ENCODE measurements at places on chromosomes 3 and 15. TPM values are rescaled to one million over a fixed set of nuclear protein-coding genes. Genes with fewer than 3 reads are reported as not detected.

Gene FBXW12
- not detected for total RNA-seq

Gene A4GNT
- not detected for total RNA-seq

Gene RGMA
- not detected for total RNA-seq

Gene ATP13A4
- total RNA-seq: not detected

Gene CCR2
- total RNA-seq: not detected

Gene ANKRD34C
- not detected for total RNA-seq

Gene CLDN18
- not detected for total RNA-seq

Gene TRIM71
- total RNA-seq: not detected

Gene CSNK1G1
- total RNA-seq: 18.6 TPM

Gene TRPM1
- total RNA-seq: not detected

Gene FOXP1
- total RNA-seq: 27.8 TPM

Gene TBC1D2B
- 35.3 TPM for total RNA-seq

Gene GPR149
- not detected for total RNA-seq

Gene AMOTL2
- 251 TPM for total RNA-seq

Gene BCL2A1
- not detected for total RNA-seq

Gene MNS1
- 1.1 TPM for total RNA-seq

Gene SCN5A
- not detected for total RNA-seq

Gene FGD5
- not detected for total RNA-seq

Gene DPPA4
- not detected for total RNA-seq

Gene SPATA12
- not detected for total RNA-seq

Gene IL17RE
- total RNA-seq: 0.51 TPM

Gene COLQ
- 0.22 TPM for total RNA-seq

Gene EIF4E3
- 0.97 TPM for total RNA-seq

Gene CP
- not detected for total RNA-seq

Gene C3orf22
- not detected for total RNA-seq

Gene RAB43
- total RNA-seq: 21.9 TPM

Gene SCG3
- not detected for total RNA-seq

Gene TRAIP
- 6.2 TPM for total RNA-seq

Gene RABL3
- 39.4 TPM for total RNA-seq

Gene CHAC1
- total RNA-seq: 26.0 TPM

Gene CDHR4
- not detected for total RNA-seq

Gene ZIC1
- total RNA-seq: 0.30 TPM

Measured in HFFc6 (cell line).